Fibroblast of the aortic adventitia (primary cell): ENCODE measurements at places on chromosomes 3 and 15. TPM values are rescaled to one million over a fixed set of nuclear protein-coding genes. Genes with fewer than 3 reads are reported as not detected.

CD200R1 gene
- not detected in 2 replicates for total RNA-seq

SPINK8 gene
- not detected in 2 replicates for total RNA-seq

GRM7 gene
- 0.09 TPM in 1 of 2 replicates, not detected in the other for total RNA-seq

SH2D7 gene
- not detected in 2 replicates for total RNA-seq

PPP1R14D gene
- not detected in 2 replicates for total RNA-seq

CHDH gene
- 1.3 and 7.9 TPM in 2 replicates for total RNA-seq

MESP1 gene
- total RNA-seq = 0.45 and 0.49 TPM in 2 replicates

TRAT1 gene
- not detected in 2 replicates for total RNA-seq

ZFYVE19 gene
- 13.0 and 24.9 TPM in 2 replicates for total RNA-seq

EPHA3 gene
- 0.98 and 6.1 TPM in 2 replicates for total RNA-seq

LRRC31 gene
- total RNA-seq = not detected in 2 replicates

PRSS50 gene
- total RNA-seq = not detected in 2 replicates

RARRES1 gene
- total RNA-seq = 39.3 and 47.8 TPM in 2 replicates
